ENCODE measurements at places on chromosomes 4 and X. TPM values are rescaled to one million over a fixed set of nuclear protein-coding genes. Genes with fewer than 3 reads are reported as not detected.

TMEM128 gene
- total RNA-seq, result 11.1 TPM

AFM gene
- not detected for total RNA-seq

ASMT gene
- 0.44 TPM for total RNA-seq

PPAT gene
- total RNA-seq, result 18.1 TPM

GAGE12J gene
- not detected for total RNA-seq

CD99L2 gene
- total RNA-seq, result 55.5 TPM

RTL9 gene
- 0.09 TPM for total RNA-seq

NAT8L gene
- total RNA-seq, result 8.6 TPM

TECRL gene
- total RNA-seq, result not detected

SERPINA7 gene
- not detected for total RNA-seq

UNC5C gene
- total RNA-seq, result 0.01 TPM

SCD5 gene
- total RNA-seq, result 6.8 TPM

RHOXF1 gene
- total RNA-seq, result not detected

NMU gene
- total RNA-seq, result 0.48 TPM

TNIP3 gene
- 0.12 TPM for total RNA-seq

Data from A549 treated with Mapracorat at 1 μM for 4 hours (cell line).